ENCODE measurements at places on chromosomes 13 and 19. TPM values are rescaled to one million over a fixed set of nuclear protein-coding genes. Genes with fewer than 3 reads are reported as not detected.

PCDH8 gene
- not detected for total RNA-seq

ZNF558 gene
- total RNA-seq = 21.6 TPM

SPIB gene
- total RNA-seq = not detected

CD37 gene
- not detected for total RNA-seq

FCAR gene
- total RNA-seq = not detected

SELENOV gene
- total RNA-seq = not detected

FARP1 gene
- total RNA-seq = 56.6 TPM

CGB8 gene
- total RNA-seq = 4.5 TPM

SRRM5 gene
- not detected for total RNA-seq

- H3K36me3 ChIP-seq = no peaks in the 10 kb centered on the region
- DNase-seq = peak; percentile 36
- peaks cover 59% of the 10 kb centered on the region for H3K4me1 ChIP-seq
- H3K27ac ChIP-seq = peak overlapping the region; percentile 84
Observed at GRCh38 chr13:33644581-33645543, 173.1 kb upstream of the RFC3 start.

DNA sequence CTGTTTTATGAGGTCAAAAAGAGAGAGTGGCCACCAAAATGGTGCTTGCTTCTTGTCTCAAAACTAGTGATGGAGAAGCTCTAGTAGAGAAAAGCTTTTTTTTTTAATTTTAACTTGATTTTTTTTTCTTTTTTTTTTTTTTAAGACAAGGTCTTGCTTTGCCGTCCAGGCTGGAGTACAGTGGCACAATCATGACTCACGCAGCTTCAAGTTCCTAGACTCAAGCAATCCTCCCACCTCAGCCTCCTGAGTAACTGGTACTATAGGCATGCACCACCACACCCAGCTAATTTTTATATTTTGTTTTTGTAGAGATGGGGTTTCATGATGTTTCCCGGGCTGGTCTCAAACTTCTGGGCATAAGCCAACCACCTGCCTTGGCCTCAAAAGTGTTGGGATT is 279.0 kb downstream of the TBC1D4 start:
- H3K4me1 ChIP-seq = no peaks in the 10 kb centered on the region
- no peak overlapping the region for H3K27ac ChIP-seq
- H3K27me3 ChIP-seq = peaks cover 18% of the 10 kb centered on the region
- H3K4me3 ChIP-seq = no peak overlapping the region
- no peaks in the 10 kb centered on the region for H3K36me3 ChIP-seq

DNA sequence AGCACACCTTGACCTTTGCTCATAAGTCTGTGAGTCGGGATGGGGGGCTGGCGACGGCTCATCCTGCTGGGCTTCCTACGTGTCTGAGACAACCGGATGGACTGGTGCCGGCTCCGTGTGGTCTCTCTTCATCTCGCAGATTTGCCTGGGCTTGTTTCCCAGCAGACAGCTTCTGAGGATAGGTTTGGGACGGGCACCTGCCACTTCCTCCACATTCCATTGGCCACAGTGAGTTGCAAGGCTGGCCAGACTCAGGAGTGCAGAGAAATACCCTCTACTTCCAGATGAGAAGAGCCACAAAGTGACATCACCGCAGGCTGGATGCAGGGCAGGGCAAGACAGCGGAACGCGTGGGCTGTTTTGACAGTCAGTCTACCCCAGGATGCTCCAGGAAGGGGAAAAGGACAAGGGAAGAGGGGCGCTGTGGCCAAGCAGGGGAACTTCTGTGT is 48.1 kb downstream of the IRS2 start:
- peaks cover 13% of the 10 kb centered on the region for H3K27me3 ChIP-seq
- no peaks in the 10 kb centered on the region for H3K36me3 ChIP-seq
- peaks cover 6% of the 10 kb centered on the region for H3K4me1 ChIP-seq
- H3K27ac ChIP-seq = no peak overlapping the region

GRCh38 chr13:111646456-111646855 is 326.0 kb downstream of the TEX29 start:
- no peaks in the 10 kb centered on the region for H3K4me1 ChIP-seq
- no peak for DNase-seq
- H3K36me3 ChIP-seq = no peaks in the 10 kb centered on the region
- H3K27ac ChIP-seq = no peak overlapping the region

- no peaks in the 10 kb centered on the region for H3K27me3 ChIP-seq
- DNase-seq = no peak
- H3K4me3 ChIP-seq = no peak overlapping the region
- H3K27ac ChIP-seq = no peak overlapping the region
Observed at GRCh38 chr13:81874253-81874652, 1533.3 kb upstream of the SPRY2 start.

DNA sequence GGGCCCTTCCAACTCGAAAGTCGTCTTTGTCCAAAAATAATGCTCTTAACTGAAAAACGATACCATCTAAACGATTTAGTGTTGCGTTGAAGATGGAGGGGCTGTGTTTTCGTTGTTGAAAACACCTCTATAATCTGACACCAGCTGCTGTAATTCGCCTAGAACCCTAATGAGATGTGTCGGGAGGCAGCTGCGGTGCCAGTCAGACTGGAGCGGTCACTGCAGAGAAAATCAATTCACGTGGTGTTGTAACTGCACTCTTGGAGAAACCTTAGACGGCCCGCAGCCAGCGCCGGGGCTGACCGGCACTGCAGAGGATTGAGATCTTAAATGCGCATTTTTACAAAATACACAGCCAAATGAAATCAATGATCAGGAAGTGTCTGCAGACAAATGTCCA is 339.1 kb downstream of the ZNF536 start:
- no peak overlapping the region for H3K27ac ChIP-seq
- no peak overlapping the region for H3K4me3 ChIP-seq
- no peaks in the 10 kb centered on the region for H3K36me3 ChIP-seq
- no peak for DNase-seq
- no peaks in the 10 kb centered on the region for H3K4me1 ChIP-seq

DNA sequence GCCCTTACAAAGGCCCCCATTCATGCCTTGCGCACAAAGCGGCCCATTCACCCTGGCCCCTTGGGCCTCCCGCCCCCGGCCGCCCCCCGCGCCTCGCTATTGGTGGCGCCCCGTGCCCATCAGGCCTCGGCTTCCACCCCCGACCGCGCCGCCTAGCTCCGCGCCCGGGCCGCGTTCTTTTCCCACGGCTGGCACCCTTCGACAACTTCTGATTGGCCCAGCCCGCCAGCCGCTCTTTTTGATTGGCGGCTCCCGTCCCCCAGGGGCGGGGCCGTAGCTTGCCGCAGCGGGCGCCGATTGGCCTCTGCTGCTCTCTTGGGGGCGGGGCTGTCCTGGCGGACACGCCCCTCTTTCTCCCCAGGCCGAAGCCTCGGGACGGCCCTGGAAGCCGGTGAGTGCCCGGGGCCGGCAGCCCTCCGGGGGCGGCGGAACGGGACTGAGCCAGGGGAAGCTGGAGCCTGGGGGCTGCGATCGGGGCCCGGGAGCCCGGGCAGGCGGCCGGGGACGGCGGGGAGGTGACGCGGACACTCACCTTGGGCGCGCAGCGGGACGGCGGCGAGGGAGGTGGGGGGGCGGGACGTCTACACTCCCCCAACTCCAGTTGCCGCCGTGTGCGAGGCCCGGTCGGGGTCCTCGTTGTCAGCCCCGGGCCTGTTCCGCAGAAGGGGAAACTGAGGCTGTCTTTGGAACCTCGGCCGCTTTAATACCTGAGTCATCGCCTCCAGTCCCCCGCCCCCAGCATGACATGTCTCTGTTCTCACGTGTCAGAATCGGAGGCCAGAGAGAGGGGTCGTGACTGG is at the start of gene MYH14:
MYH14 (plus strand) TSS at position 342 of the 800 bp plus-strand sequence. CDS start 6,744 bp downstream, outside the sequence.
- H3K4me3 ChIP-seq = no peak within 1 kb of the TSS
- H3K36me3 ChIP-seq = no peaks in the 10 kb centered on the region
- peaks cover 32% of the 10 kb centered on the region for H3K27me3 ChIP-seq

GRCh38 chr13:111508902-111509509 is 188.6 kb downstream of the TEX29 start:
- H3K27ac ChIP-seq = no peak overlapping the region
- no peaks in the 10 kb centered on the region for H3K36me3 ChIP-seq
- H3K27me3 ChIP-seq = no peaks in the 10 kb centered on the region
- no peaks in the 10 kb centered on the region for H3K4me1 ChIP-seq
- no peak for DNase-seq

- H3K4me3 ChIP-seq = peak overlapping the region; percentile 98
- H3K4me1 ChIP-seq = peaks cover 24% of the 10 kb centered on the region
- peak overlapping the region; percentile 97 for H3K27ac ChIP-seq
- peaks cover 11% of the 10 kb centered on the region for H3K36me3 ChIP-seq
- no peaks in the 10 kb centered on the region for H3K27me3 ChIP-seq
Observed at GRCh38 chr19:55656988-55657747, 2.3 kb downstream of the U2AF2 start.

DNA sequence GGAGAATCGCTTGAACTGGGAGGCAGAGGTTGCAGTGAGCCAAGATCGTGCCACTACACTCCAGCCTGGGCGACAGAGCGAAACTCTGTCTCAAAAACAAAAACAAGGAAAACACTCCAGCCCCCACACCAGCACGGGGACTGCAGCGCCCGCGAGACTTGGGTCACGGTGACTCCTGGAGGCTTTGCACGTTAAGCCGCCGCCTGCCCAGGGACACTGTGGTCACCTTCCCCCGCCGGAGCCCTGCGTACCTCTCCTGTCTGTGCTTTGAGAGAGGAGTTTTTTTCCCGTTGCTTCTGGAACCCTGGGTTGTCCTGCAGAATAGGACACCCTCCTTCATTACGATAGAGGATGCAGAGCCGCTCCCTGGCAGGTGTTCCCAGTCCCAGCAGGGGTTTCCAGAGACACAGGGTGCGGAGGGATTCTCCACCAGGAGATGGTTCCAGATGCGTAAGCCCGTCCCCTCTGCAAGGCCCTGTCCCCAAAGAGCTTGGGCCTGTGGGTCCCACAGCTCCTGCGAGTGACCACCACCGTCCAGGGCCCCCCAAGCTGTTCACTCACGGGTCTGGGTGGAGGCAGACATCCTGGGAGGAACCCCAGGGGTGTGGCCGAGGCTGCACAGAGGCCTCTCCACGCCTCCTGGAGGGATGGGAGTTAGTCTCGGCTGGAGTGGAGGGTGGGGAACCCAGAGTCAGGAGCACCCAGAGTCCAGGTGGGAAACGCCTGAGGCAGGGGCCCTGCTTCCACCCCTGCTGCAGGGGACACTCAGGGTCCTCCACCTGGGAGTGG is 42.8 kb upstream of the NDUFS7 start:
- H3K36me3 ChIP-seq = no peaks in the 10 kb centered on the region
- no peak for DNase-seq
- H3K4me3 ChIP-seq = no peak overlapping the region
- no peak overlapping the region for H3K27ac ChIP-seq
- H3K27me3 ChIP-seq = no peaks in the 10 kb centered on the region
- H3K4me1 ChIP-seq = no peaks in the 10 kb centered on the region

DNA sequence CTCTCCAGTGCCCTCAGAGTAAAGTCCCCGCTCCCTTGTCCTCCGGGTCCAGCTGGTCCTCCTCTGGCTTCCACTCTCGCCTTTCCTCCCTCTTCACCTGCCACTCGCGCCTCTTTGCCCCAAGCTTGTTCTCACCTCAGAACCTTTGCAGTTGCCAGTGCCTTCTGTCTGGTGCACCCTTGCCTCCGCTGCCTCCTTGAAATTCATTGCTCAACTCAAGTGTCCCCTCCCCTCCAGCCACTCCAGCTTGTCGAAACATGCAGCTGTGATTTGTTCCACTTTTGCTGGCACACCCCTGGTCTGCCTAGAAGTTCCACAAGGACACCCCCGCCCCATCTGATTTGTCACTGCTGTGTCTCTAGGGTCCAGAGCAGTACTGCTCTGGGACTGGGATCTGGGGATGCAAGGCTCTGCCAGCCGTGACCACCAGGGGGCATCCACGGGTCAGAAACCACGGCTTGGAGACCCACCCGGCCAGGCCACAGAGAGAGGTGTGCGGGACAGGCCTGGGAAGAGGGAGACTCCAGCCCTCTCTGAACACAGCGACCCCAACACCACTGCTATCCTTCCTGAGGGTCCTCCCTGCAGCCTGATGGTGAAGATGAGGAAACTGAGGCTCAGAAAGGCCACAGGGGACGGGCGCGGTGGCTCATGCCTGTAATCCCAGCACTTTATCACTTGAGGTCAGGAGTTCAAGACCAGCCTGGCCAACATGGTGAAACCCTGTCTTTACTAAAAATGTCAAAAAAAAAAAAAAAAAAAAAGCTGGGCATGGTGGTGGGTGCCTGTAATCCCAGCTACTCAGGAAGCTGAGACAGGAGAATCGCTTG is 49.9 kb downstream of the AP1M1 start:
- no peak overlapping the region for H3K4me3 ChIP-seq
- DNase-seq = peak; percentile 79
- H3K4me1 ChIP-seq = no peaks in the 10 kb centered on the region
- no peaks in the 10 kb centered on the region for H3K27me3 ChIP-seq

DNA sequence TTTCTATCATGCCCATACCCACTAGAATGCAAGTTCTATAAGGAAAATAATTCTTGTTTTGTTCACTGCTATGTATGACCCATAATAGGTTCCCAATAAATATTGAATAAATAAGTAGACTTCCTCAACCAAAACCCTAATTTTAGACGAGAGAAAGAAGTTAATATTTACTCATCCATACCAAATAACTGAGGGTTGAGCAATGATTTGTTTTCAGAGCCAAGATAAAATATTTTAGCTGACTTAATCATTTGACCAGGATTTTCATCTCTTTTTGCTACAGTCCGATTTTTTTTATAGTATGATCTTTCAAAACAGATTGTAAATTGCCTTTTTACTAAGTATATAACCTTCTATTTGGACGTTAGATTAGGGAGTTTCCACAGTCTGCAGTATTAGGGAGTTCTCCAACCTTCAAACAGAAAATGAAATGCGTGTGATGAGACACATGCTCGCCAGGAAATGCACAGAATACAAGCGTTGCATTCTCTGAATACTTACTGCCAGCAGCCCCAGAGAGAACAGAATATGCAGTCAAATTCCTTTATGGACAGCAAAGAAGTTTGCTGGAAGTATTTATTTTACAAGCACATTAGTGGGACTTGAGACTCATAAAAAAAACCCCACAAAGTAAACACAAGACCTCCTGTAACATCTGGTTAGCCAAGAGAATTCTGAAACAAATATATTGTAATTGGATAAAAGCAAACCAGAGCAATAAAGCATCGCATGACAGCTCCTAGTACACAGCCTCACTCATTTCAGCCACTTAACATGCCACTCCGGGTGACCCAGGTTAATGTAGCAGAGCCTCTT is 230.0 kb downstream of the MYO16 start:
- H3K4me3 ChIP-seq = peak overlapping the region; percentile 44
- H3K27me3 ChIP-seq = peaks cover 4% of the 10 kb centered on the region
- no peak overlapping the region for H3K27ac ChIP-seq
- no peaks in the 10 kb centered on the region for H3K36me3 ChIP-seq

DNA sequence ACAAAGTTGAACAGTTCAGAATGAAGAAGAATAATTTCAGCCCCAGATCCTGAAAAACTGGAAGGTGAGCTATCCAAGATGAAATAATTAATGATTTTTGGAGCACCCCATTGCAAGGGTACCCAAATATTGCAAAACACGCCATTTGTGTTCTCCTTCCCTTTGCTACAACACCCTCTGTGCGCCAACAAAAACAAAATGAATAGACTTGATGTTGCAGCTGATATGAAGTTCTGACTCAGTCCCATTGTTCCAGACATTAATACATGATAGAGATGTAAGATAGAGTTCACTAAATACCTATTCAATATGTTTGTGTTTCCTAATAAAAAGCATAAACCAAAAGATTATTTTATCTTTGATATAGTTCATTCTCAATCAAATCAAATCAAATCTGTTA is 287.5 kb upstream of the SOX21 start:
- H3K4me3 ChIP-seq = no peak overlapping the region
- no peaks in the 10 kb centered on the region for H3K36me3 ChIP-seq
- no peak overlapping the region for H3K27ac ChIP-seq
- H3K4me1 ChIP-seq = no peaks in the 10 kb centered on the region
- H3K27me3 ChIP-seq = peaks cover 9% of the 10 kb centered on the region
- no peak for DNase-seq

GRCh38 chr19:43798546-43799409 is 3.5 kb downstream of the LYPD5 start:
- DNase-seq = peak; percentile 63
- H3K27ac ChIP-seq = no peak overlapping the region
- H3K27me3 ChIP-seq = peaks cover 7% of the 10 kb centered on the region
- no peaks in the 10 kb centered on the region for H3K4me1 ChIP-seq

Measured in GM23248 (cell line).